Activated CD8-positive, alpha-beta T cell treated with anti-CD3 and anti-CD28 coated beads, Interleukin-2, amount 10 ng/mL, durations not matched to agents 7 days and 5 days (primary cell): ENCODE measurements at places on chromosomes 16 and 17.

DNA sequence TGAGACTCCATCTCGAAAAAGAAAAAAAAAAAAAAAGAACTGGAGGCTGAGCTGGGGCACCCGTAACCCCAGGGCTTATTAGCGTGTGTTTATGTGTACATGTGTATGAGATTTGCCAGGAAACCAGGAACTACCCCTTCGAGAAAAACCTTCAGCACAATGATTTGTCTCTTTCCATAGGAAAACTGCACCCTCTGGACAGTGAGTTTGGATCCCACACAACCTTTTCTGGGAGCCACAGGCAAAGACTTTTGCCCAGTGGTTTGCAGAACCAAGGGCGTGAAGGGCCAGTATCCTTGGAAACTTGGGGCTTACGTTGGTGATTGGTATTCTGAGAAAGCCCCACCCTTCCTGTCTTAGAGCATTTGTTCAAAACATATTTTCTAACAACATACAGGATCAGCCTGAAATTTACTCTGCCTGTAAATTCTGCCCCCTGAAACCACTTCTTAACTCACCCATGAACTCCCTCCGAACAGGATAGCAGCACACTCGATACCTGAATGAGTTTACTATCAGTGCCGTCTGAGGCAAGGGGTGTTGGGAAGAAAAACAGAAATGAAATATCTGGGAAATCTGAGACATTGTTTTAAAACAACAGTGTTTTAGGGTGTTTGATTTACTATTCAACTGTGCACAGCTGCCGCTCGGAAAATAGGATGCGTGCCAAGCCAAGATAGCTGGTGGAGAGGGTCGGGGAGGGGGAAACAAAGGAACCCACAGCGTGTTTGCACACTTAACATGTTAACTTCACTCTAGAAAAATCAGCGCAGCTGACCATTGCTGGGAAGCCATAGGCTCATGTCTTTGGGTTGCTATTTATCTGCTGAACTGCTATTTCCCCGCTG, 40.2 kb upstream of the MAF start:
- H3K4me3 ChIP-seq: no peak overlapping the region
- H3K4me1 ChIP-seq: peaks cover 38% of the 10 kb centered on the region
- H3K27ac ChIP-seq: peak overlapping the region; percentile 22
- no peaks in the 10 kb centered on the region for H3K36me3 ChIP-seq
- H3K27me3 ChIP-seq: peaks cover 8% of the 10 kb centered on the region
- no peak for DNase-seq

- DNase-seq: no peak
- peaks cover 4% of the 10 kb centered on the region for H3K36me3 ChIP-seq
- peaks cover 31% of the 10 kb centered on the region for H3K4me1 ChIP-seq
- no peaks in the 10 kb centered on the region for H3K27me3 ChIP-seq
Observed at GRCh38 chr17:4477255-4477791, 21.4 kb upstream of the SPNS2 start.

DNA sequence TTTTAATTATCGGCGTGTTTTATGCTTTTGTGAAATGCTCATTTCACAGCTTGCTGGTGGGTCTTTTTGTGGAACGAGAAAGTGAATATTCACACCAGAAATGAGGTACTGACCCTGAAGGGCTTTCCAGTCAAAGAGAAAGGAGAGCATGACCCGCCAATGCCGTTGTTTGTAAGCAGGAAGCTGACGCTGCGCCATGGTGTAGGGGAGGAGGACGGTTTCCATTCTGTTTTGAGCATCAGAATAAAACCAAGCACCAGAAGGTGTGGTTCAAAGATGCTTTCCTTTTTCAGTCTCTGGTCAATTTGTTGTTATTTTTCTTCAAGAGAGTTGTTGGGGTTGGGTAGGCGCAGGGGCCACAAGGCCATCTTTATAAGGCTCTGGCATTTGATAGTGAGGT, 669.3 kb downstream of the WWOX start:
- H3K27ac ChIP-seq: peak overlapping the region; percentile 78
- peaks cover 10% of the 10 kb centered on the region for H3K4me1 ChIP-seq
- no peak for DNase-seq
- H3K36me3 ChIP-seq: no peaks in the 10 kb centered on the region
- peak overlapping the region; percentile 18 for H3K4me3 ChIP-seq

DNA sequence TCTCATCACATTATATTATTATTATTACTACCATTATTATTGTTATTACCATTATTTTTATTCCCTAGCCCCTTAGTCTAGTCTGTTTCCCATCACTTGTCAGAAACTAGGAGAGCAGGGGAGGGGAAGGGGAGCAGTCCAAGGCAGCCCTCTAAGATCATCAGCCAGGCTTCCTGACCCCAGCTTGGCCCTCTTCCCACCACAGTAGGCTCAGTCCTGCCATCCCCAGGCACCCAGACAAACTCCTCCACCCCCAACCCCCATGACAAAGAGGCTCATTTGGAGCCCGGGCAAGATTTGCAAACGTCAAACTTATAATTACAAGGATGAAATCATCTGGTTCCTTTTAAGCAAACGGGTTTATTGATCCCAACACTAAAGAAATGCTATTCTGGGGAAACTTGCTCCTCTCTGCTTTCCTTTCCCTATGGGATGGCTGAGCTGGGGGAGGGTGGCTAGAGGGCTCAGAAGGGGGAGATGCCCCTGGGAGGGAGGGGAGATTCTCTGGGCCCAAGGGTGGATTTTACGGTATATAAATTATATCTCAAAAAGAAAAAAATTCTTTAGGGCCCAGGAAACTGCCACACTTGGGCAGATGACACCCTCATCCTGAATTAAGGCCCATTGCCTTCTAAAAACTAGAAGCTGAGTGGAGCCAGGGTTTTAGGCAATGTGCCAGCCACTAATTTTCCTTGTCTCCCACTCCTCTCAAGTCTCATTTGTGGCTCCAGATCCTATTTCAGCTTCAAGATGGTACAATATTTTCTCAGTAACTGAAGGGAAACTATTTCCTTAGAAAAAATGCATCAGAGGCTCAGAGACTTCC, 4.4 kb upstream of the CBFB start:
- no peak overlapping the region for H3K4me3 ChIP-seq
- peak overlapping the region; percentile 81 for H3K27ac ChIP-seq
- H3K27me3 ChIP-seq: no peaks in the 10 kb centered on the region
- peaks cover 32% of the 10 kb centered on the region for H3K4me1 ChIP-seq
- DNase-seq: peak; percentile 17
- H3K36me3 ChIP-seq: no peaks in the 10 kb centered on the region

- DNase-seq: no peak
- no peaks in the 10 kb centered on the region for H3K27me3 ChIP-seq
- peaks cover 6% of the 10 kb centered on the region for H3K36me3 ChIP-seq
- no peak overlapping the region for H3K4me3 ChIP-seq
- H3K4me1 ChIP-seq: peaks cover 2% of the 10 kb centered on the region
Observed at GRCh38 chr16:4370570-4371356, 885 bp upstream of the VASN start.

GRCh38 chr16:87847785-87848675, 21.3 kb downstream of the SLC7A5 start:
- H3K27me3 ChIP-seq: no peaks in the 10 kb centered on the region
- no peak for DNase-seq
- peaks cover 36% of the 10 kb centered on the region for H3K4me1 ChIP-seq
- H3K27ac ChIP-seq: peak overlapping the region; percentile 25
- peaks cover 48% of the 10 kb centered on the region for H3K36me3 ChIP-seq
- H3K4me3 ChIP-seq: no peak overlapping the region

GRCh38 chr17:74863420-74864296, 4.0 kb upstream of the GRIN2C start:
- no peak overlapping the region for H3K4me3 ChIP-seq
- no peak for DNase-seq
- peaks cover 25% of the 10 kb centered on the region for H3K27me3 ChIP-seq
- H3K4me1 ChIP-seq: peaks cover 21% of the 10 kb centered on the region

DNA sequence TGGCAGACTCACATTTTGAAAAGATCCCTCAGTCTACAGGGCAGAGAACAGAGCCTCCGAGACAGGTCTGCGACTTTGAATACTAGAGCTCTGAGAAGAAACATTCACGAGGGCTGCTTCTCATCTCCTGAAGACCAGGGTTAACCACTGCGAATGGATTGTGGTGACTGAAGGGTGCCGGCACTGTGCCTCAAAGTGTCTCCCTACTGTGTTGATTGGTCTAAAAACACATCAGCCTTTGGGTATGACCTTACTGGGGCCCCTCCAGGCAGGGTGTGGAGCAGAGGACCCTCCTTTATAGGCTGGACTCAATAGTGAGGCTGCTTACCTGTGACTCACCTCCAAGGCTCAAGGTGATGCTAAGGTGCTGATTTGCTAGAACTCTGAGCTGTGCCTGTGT, 2.6 kb upstream of the LGALS9 start:
- H3K27ac ChIP-seq: no peak overlapping the region
- H3K4me3 ChIP-seq: no peak overlapping the region
- H3K4me1 ChIP-seq: peaks cover 51% of the 10 kb centered on the region
- H3K36me3 ChIP-seq: peaks cover 38% of the 10 kb centered on the region

DNA sequence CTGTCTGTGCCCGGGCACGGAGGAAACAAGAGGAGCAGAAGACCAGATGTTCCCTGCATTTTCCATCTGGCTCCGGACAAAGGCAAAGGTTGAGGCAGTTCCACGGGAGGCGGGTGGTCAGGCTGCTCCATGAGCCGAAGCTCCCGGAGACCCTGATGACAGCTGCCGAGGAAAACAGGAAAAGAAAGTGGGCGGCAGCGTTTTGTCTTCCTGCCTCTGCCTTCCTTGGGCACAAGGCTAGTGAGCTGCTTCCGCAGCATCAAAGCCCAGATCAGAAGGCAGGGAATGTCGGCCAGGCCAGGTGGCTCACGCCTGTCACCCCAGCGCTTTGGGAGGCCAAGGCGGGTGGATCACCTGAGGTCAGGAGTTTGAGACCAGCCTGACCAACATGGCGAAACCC, 16.2 kb downstream of the SLC43A2 start:
- H3K4me1 ChIP-seq: peaks cover 5% of the 10 kb centered on the region
- H3K4me3 ChIP-seq: no peak overlapping the region
- no peak overlapping the region for H3K27ac ChIP-seq
- no peaks in the 10 kb centered on the region for H3K27me3 ChIP-seq
- no peak for DNase-seq
- no peaks in the 10 kb centered on the region for H3K36me3 ChIP-seq

GRCh38 chr17:61416540-61417363, 17.1 kb downstream of the TBX2 start:
- H3K36me3 ChIP-seq: no peaks in the 10 kb centered on the region
- H3K4me3 ChIP-seq: no peak overlapping the region
- DNase-seq: peak; percentile 70

DNA sequence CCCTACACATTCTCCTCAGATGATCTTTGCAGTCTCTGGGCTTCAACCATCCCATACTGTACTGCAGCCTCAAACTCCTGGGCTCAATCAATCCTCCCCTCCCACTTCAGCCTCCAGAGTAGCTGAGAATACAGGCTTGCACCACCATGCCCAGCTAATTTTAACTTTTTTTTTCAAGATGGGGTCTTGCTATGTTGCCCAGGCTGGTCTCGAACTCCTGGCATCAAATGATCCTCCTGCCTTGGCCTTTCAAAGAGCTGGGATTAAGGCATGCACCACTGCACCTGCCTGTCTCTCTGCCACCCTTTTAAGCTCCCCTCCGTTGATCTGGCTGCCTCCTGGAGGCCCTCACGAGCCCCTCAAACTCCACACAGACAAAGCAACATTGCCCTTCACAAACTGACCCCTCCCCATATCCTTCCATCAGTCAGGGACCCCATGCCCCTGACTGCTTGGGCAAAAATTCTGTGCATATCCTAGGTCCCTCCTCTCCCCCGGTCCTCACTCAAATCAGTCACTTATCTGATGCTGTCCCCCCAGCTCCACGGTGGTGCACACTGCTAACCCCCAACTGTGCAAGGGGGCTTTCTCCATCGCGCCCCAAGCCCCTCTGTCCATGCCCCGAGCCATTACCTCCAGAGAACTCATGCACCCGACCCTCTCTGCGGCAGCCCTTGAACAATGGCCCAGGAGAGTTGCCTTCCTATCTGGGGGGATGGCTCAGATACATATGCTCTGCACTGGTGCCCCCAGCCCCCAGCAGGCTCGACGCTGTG, 252.9 kb downstream of the KATNIP start:
- no peak overlapping the region for H3K4me3 ChIP-seq
- no peak overlapping the region for H3K27ac ChIP-seq
- H3K36me3 ChIP-seq: no peaks in the 10 kb centered on the region
- DNase-seq: no peak

GRCh38 chr17:32100971-32101631, 41.2 kb upstream of the RHOT1 start:
- H3K4me3 ChIP-seq: no peak overlapping the region
- no peaks in the 10 kb centered on the region for H3K36me3 ChIP-seq
- no peak overlapping the region for H3K27ac ChIP-seq
- H3K4me1 ChIP-seq: peaks cover 33% of the 10 kb centered on the region
- peaks cover 2% of the 10 kb centered on the region for H3K27me3 ChIP-seq

DNA sequence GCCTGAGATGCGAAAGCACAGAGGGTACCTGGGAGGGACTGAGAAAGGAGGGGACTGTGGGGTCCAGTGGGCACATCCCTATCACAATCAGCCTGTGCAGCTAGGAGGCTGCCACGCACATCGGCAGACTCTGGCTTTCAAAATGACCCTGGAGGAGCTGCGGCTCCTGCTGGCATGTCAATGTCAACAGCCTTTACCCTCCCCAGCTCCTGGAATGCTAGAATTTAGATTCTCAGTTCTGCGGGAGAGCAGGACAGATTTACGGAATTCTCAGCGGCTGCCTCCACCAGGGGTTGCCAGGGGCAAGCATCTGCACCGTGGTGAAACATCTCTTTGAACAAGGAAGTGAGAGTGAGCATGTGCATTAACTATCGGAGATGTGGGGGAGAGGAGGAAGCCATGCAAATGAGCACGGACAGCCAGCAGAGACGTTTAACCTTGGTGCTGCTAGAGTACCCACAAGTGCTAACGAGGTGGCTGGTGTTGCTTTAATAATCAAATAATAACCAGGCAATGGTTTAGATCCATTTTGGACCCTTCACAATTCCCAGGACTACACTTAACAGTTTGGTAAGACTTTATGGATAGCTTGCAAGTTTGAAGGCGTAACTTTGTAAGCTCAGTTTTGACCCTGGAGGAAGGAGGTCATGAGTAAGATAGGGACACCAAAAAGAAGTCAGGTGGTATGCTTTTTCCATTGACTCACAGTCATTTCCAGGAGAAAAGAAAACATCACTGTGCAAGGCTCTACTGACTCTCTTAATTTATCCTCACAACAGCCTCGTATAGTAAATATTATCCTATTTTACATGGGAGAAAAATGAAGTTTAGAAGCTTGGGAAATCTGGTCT, 54.1 kb downstream of the XYLT1 start:
- H3K27me3 ChIP-seq: no peaks in the 10 kb centered on the region
- peaks cover 66% of the 10 kb centered on the region for H3K36me3 ChIP-seq
- H3K4me3 ChIP-seq: peak overlapping the region; percentile 66
- peak overlapping the region; percentile 94 for H3K27ac ChIP-seq
- DNase-seq: peak; percentile 73
- peaks cover 61% of the 10 kb centered on the region for H3K4me1 ChIP-seq

DNA sequence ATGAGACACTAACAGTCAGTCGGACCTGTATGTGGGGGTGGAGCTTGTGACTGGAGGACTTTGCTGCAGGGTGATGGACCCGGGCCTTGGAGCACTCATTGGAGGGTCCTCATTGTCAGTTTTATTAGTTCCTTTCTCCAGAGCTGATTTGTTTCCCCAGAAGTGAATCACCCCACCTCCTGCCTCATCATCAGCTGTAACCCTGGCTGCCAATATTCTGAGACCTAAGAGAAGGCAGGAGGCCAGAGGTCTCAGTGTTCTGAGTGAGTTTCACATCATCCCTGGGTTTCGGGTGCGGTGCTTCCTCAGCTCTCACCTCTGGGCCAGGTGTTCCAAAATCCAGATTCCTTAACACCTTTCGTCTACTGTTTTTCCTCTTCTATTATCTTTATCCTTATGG, 49.9 kb upstream of the KIFC3 start:
- H3K4me1 ChIP-seq: no peaks in the 10 kb centered on the region
- no peak for DNase-seq
- no peak overlapping the region for H3K4me3 ChIP-seq
- H3K27me3 ChIP-seq: peaks cover 8% of the 10 kb centered on the region
- H3K27ac ChIP-seq: no peak overlapping the region
